ENCODE measurements at places on chromosomes 4 and X.

DNA sequence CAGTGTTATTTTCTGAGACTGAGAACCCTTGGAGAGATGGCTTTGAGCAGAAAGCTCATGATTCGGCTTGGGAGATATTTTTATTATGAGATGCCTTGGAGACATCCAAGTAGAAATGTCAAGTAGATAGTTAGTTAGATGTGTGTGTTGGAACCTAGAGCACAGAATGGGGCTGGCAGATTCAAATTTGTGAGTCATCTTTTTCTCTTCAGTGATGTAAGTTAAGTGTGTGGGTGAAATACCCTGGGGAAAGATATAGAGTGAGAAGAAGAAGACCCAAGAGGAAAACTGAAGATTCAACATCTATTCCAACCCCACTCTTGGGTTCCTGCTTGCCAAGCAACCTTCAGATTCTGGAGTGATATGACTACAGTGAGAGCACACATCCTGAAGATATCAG, 580.8 kb upstream of the AMOT start:
- DNase-seq = no peak

- no peak for DNase-seq
These were observed 26.7 kb downstream of the NR0B1 start for GRCh38 chrX:30282527-30282926.

DNA sequence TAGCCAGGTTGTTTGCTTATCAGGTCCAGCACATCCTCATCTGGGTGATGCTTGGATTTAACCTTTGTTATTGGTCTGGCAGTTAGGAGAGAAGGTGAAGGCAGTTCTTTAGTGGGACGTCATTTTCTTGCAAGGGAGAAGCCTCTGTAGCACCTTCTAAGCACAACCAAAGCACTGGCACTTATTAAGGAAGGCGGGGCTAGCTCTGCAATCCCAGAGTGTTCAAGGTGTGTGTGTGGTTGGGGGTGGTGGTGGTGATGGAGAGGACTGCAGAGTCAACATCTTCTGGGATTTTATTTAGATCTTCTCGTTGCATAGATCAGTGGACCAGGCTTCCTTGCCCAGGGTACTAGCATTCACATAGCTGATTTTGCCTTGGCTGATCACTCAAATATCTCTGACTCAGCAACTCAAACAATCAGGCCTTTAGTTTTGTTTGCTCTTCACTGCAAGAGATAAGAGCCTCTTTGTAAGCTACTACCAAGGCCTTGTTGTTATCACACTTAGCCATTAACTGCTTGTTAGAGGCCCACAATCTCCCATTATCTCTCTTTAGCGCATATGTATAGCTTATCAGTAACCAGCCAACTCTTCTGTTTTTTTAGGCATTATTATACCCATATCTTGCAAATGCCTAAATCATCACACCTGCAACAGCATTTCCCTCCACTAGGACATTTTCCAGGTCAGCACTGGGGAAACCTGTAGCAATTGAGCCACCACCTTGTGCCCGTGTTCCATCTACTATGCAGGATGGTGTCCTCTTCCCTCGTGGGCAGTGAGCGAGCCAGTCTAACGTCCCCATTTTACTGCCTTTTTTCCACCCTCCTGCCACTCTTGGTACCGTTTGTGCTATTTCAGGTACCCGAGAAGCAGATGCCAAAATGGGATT, 36.5 kb upstream of the LINC00632 start:
- peak; percentile 78 for DNase-seq

GRCh38 chr4:52822583-52822971, 39.5 kb upstream of the RASL11B start:
- no peak for DNase-seq

DNA sequence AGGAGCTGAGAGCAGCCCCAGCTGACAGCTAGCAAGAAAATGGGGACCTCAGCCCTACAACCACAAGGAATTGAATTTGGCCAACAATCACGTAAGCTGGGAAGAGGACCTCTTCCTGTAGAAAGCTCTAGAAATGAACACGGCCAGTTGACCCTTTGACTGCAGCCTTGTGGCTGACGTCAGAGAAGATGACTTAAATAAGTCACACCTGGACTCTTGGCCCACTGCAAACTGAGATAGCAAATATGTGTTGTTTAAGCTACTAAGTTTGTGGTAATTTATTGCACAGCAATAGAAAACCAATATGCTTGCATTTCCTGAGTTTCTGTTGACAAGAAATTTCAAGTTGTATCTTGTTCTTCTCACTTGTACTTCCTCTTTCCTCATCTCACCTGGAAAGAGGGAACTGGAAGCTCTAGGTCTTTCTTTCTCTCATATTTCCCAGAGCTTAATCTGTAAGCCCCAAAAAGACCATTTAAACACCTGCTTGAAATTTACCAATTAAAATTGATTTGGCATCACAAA, 18.8 kb downstream of the PRKG2 start:
- DNase-seq = no peak
